Stimulated activated CD8-positive, alpha-beta memory T cell treated with anti-CD3 and anti-CD28 coated beads, Interleukin-15, amount 100 ng/mL, for 24 hours (primary cell): ENCODE measurements at places on chromosomes 6 and 20.

DNA sequence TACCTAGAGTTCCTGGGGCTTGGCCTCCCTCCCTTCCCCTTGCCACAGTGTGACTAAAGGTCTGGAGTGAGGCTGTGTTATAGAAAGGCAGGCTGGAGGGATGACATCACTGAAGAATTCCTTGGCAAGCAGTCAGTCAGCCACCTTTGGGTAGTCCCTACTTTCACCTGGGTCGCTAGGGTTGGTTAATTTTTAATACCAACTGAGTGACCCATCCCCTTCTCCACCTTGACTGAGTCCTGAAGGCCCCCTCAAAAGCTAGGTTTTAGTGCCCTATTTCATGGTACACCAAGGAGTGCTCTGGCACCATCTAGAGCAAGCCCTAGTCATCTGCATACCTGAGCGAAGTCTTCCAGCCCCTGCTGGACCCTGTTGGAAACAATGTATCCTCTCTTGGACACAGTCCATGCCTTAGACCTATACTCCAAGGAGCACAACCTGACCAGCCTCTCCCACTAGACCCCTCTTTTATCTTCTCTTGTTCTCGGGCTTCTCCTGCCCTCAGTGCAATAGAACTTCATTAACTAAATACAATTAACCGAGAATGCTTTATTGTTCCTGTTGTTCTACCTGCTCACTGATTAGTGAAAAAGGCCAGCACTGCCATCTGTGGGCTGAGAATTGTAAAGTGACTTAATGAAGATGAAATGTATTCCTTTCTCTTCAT is 44.6 kb downstream of the RIN2 start:
- no peak for DNase-seq

DNA sequence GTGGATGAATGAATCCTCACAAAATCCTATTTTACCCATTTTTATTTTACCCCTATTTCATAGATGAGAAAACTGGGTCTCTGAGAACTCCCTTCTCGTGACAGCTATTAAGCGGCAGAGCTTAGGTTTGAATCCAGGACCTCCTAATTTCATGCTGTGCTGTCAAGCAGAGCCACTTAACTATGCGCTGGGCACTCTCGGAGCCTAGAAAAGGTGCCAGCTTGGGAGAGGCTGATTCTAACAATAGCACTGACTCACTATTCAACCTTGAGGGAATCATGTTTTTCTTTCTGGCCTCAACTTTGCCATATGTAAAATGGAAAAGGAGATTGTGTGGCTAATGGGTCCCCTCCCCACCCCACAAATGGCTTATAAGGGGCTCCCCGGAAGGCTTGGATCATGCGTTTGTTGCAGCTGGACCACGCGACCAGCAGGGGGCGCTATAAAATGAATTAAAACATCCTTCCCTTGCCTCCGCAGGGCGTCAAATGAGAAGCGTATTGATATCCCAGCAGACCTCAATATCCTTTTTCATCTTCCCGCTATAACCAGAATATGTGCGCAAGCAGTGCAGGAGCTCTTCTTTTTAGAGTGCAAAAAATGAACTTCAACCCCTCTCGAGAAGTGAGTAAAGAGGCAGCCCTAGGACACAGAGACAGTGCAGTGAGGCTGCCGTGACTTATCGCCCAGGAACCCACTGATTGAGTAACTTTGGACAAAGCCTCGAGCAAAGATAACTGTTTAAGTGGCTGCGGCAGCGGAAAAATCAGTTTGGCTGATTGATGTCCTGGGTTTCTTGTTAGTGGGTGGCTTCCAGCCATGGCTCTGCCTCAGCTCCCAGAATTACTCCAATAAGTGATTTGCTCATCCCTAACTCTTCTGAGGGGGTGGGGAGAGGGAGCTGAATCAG is 12.8 kb upstream of the PDYN start:
- DNase-seq = no peak

DNA sequence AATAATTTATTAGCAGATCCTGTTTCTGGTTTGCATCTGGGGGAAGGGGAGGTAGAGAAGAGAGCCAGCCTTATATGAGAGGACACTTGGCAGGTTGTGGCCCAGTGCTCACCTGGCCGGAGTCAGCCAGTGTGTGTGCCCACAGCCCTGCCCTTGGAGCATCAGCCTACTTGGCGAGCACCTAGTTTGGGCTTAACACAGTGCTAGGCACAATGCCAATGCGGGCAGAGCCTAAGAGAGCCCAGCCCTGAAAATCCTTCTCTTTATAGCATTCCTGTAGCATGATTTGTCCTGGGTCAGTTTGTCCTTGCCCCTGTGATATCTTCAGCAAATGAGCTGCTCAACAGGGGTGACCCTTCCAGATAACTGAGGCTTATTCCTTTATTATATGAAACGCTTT is 73.0 kb downstream of the SLX4IP start:
- no peak for DNase-seq

DNA sequence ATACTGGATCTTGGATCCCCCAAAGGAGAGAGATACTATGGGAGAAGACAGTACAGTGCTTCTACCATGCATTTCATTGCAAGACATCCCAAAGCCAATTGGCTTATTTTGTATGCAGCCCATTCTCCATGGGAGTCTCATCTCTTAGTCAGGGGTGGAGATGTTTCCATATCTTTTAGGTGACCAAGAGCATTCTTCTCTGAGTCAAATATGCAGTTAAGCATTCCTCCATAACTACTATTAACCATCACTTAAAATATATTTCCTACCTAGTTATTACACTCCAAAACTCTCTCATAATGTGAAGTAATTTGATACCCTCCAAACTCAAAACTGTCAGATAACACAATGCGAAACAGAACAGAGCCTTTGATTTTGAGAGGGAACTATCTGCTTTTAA is 542.6 kb downstream of the HDGFL1 start:
- no peak for DNase-seq

DNA sequence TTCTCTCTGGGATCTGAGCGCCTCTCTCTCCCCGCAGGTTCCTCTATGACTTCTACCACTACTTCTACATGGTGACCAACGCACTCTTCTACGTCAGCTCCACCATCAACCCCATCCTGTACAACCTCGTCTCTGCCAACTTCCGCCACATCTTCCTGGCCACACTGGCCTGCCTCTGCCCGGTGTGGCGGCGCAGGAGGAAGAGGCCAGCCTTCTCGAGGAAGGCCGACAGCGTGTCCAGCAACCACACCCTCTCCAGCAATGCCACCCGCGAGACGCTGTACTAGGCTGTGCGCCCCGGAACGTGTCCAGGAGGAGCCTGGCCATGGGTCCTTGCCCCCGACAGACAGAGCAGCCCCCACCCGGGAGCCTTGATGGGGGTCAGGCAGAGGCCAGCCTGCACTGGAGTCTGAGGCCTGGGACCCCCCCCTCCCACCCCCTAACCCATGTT is 36.3 kb upstream of the MRGBP start:
- no peak for DNase-seq

DNA sequence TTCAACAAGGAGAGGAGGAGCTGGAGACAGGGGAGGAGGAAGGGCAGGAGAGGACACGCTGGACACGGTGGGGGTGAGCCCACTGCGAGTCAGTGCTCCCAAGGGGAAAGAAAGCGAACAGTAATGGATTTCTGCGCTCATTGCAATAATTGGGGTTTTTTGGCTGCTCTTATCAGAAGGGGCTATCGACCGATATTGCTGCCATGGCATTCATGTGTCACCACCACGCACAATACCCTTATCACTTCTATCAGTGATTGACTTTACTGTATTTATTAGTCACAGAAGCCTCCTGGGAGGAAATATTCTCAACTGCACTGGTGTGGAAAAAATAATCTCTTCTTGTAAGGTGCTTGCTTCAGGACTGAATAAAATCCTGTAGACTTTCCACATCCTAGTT is 55.8 kb downstream of the CEP43 start:
- no peak for DNase-seq

- DNase-seq = no peak
Observed at GRCh38 chr6:52303178-52303577, 18.6 kb upstream of the MCM3 start.

DNA sequence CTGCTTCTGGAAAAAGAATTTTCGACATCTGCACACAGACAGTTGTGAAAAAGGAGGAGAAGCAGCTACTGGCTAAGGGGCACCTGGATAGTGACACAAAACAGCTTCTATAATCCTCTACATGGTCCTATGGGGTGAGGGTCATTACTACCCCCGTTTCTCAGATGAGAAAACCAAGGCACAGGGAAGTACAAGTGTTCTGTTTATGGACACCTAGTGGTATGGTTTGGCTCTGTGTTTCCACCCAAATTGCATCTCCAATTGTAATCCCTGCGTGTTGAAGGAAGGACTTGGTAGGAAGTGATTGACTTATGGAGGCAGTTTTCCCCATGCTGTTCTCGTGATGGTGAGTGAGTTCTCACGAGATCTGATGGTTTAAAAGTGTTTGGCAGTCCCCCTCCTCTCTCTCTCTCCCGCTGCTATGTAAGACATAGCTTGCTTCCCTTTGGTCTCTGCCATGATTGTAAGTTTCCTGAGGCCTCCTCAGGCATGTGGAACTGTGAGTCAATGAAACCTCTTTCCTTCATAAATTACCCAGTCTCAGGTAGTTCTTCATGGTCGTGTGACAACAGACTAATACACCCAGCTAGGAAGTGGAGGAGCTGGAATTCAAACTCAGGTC is 2.5 kb upstream of the KCNK15 start:
- no peak for DNase-seq

DNA sequence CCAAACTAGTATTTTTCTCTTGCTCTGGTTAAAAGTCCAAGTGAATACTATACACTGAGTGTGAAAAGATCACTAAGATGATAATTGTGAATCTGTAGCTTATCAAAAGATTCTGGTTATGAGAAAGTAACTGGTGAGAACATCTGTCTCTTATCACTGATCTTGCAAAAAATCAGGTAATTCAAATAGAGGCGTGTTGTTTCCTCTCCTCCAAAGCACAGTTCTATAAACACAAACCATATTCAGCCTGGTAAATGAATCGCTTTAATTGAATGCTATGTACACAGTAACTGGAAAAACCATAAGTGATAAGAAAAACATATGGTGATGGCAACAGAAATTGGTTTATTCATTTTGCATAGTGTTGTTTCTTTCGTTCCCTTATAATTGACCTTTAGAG is 161.0 kb downstream of the RALGAPA2 start:
- DNase-seq = no peak

DNA sequence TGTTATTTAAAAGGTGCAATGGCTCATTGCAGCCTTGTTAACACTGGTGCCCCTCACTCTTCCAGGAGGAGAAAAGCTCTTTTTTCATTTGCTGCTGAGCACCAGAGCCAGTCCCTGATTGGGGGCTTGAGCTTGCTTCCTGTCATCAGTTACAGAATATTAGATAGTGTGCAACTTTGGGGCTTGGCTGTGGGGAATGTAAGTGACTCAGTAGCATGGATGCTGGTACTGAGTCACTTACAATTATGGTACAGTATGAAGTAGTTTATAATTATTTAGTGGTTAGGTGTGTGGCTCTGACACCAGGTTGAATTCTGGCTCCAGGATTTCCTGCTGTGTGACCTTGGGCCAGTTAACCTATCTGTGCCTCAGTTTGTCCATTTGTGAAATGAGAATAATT is 37.6 kb downstream of the ANKS1A start:
- no peak for DNase-seq

DNA sequence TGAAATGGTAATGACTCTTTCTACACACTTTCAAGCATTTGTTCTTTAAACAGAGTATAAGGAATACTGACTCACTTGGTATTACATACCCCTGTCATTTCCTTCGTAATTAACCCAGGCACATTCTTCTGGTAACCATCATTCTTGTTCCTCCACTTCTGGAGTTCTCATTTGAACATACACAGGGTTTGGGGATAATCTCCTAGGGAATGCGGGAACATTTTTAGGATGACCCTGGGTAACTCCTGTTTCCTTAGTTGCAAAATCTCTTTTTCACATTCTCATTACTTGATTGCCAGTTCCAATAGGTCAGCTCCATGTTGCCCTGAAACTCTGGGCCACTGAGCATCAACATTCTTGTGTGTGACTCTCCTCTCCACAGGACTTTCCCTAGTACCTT is 51.5 kb upstream of the E2F3 start:
- DNase-seq = no peak

DNA sequence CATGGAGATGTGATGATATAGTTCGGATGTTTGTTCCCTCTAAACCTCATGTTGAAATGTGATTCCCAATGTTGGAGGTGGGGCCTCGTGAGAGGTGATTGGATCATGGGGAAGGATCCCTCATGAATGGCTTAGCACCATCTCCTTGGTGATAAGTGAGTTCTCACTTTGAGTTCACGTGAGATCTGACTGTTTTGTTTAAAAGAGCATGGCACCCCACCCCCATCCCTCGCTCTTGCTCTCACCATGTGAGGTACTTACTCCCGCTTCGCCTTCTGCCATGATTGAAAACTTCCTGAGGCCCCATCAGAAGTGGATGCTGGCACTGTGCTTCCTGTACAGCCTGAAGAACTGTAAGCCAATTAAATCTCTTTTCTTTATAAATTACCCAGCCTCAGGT is 10.9 kb downstream of the SLC32A1 start:
- DNase-seq = no peak

GRCh38 chr20:57702091-57702490 is 7.7 kb downstream of the PMEPA1 start:
- no peak for DNase-seq

DNA sequence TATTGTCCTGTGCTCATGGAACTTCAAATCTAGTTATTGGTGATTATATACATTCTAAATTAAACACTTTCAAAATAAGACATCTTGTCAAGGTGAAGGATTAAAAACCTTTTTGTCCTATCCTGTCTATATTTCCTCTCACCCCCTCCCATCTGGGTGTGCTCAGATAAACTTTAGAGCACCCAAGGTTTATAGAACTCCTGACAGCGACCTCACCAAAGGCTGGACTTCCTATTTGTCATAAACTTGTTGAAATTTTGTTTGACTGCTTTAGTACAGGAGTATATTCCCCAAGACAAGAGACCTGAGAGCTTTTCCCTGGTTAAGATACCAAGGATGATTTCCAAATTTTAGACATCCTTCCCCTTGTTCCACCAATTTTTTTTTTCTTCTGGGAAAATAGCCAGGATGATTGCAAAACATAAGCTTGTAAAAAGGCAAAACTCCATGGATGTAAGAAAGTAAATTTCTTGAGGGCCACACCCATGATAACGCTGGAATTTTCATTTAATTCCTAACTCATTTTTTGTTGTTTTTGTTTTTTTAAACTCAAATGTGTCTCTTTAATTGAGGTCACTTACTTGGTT is 33.0 kb downstream of the CARMIL1 start:
- DNase-seq = no peak

- DNase-seq = no peak
Observed at GRCh38 chr6:84774157-84774984, 10.0 kb upstream of the TBX18 start.

DNA sequence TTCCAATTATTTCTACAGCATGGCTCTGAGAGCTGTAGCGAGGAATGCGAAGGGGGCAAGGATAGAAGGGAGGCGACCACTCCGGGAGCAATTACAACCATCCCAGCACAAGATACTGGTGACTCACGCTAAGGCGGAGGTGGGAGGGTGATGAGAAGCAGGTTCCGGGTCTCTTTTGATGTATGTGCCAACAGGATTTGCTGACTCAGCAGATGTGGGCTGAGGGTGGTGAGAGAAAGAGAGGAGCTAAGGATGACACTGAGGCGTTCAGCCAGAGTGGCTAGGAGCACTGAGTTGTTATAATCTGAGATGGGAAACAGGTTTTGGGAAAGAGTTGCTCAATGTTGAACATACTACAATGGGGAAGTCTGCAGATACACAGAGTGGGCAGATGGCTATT is 9.3 kb upstream of the TXNDC5 start:
- DNase-seq = no peak

- no peak for DNase-seq
Observed at GRCh38 chr6:127586372-127586771, 9.4 kb downstream of the C6orf58 start.

GRCh38 chr6:40256831-40257230 is 322.6 kb upstream of the MOCS1 start:
- DNase-seq = no peak

- no peak for DNase-seq
Observed at GRCh38 chr6:98648211-98648914, 186.0 kb upstream of the POU3F2 start.
